Activated CD8-positive, alpha-beta memory T cell treated with anti-CD3 and anti-CD28 coated beads for 1 hour (primary cell): ENCODE measurements at places on chromosomes 7 and 10.

DNA sequence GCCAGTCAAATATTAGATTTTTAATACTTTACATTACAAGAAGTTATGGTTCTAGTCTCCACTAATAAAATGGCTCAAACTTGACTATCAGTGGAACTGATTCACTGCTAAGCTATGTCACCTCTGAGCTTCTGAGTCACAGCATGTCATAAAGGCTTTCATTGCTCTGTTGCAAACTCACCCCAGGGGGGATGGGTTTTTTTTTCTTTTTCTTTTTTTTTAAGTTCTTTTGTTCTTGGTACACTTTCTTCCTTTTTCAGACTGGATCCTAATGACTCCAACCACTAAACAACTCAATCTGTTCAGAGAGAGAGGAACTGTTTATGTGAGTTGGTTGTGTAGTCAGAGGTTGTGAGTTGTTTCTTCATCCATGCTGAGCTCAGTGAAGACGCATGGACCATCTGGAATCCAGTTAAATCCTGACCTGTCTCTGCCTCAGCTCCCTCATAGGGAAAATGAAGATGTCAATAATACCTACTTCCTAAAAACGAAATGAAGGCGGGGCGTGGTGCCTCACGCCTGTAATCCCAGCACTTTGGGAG is 11.0 kb downstream of the MYOF start:
- DNase-seq = no peak

DNA sequence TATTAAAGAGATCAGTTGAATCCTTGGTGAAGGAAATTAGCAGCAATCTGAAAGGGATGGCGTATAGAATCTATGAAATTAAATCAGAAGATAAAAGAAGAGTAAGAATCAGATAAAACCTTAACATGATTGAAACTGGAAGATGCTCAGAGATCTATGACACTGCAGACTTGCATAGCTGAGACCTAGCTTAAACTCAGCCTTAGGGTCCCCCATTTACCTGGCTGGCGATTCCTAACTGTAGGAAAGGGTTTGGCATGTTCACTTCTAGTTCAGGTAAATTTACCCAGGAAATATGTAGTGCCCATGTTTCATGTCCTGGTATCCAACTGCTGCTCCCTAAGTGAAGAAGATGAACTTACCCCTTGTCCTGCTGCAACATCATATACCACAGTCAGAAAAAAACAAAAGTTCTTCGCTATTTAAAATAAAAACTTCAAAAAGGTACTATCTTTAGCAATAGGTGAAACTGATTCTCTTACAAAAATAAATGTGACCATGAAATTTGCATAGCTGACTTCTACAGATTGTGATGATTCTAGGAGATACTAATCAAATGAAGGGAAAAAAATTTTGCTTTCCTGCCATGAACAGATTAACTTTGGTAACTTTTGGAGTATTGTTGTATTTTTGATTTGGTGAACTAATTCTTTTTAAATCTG is 47.8 kb upstream of the TMEM243 start:
- DNase-seq = no peak

- DNase-seq = no peak
These were observed 113.0 kb downstream of the LRMDA start for GRCh38 chr10:75544386-75544785.

GRCh38 chr10:115093286-115093775 is at the start of gene ATRNL1:
ATRNL1 (plus strand) TSS chr10:115093365; CDS start chr10:115093751, 386 bp downstream.
- no peak for DNase-seq

DNA sequence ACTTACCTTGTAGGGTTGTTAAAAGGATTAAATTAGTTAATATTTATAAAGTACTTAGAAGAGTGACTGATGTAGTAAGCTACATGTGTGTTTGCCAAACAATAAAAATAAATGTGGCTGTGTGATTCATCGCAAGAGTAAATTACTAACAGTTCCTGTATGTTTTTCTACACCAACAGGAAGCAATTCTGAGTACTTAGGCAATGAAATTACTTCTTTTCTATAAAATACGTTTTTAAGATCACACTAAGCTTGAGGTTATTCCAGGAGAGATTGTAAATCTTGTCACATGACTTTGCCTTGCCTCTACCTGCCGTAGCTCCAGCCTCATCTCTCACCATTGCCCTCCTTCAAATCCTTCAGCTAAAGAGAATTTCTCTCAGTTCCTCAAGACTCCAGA is 18.1 kb upstream of the GSTK1 start:
- DNase-seq = no peak

GRCh38 chr7:47743965-47744591 is 162.2 kb upstream of the TNS3 start:
- no peak for DNase-seq

DNA sequence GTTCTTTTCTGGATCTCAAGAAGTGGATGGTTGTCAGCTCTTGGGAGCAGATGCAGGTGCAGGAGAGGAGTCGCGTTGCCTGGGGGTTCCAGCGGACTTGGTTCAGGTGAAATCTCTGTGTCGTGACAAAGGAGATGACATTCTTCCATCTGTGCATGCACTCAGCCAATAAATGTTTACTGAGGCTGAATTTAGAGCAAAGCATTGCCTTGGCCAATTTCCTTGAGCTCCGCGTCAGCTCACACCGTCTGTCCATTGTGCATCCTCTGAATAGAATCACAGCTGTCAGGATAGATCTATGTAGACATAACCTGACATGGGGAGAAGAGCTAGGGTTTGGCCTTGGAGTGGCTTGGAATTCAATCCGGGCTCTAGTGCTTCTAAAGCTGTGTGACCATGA is 343.7 kb downstream of the GLRX3 start:
- no peak for DNase-seq

DNA sequence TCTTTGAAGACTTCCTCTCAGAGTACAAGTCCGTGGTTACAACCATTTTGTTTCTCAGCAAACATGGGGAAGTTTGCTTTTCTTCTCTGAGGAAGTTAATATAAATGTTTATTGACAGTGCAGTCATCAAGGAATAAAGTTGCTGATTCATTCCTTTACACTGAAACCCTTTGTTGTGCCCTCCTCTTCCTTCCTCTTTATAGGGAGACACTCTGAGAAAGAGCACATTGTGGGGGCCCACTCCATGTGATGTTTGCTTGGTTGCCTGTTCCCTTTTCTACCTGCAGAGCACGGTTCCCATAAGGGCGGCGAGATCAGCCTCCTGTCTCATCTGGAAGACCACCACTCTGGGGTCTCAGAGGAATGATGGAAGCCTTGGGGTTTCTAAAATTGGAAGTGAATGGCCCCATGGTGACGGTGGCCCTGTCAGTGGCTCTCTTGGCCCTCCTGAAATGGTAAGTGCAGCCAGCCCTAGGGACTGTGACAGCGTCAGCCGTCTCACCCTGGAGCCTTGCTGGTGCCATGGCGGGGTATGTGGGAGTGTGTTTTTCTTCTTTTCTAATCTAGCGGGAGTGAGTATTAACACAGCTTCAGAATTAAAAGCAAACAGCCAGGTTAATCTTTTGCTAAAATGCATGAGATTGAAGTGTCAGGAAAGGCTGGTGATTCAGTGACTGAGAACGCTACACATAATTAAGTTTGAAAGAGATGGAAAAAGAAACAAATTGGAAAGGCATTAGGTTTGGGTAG is at the start of gene TBXAS1:
Gene TBXAS1 (plus strand): TSS at position 240 of the 750 bp plus-strand sequence. CDS start 127 bp downstream, at position 367.
- DNase-seq = no peak

- no peak for DNase-seq
These were observed 31.6 kb downstream of the HOXA1 start for GRCh38 chr7:27064159-27064558.

- DNase-seq = no peak
These were observed 1.4 kb downstream of the MAGI2 start for GRCh38 chr7:79452032-79452494.

- DNase-seq = no peak
These were observed 51.6 kb downstream of the TFPI2 start for GRCh38 chr7:93838966-93839365.

- no peak for DNase-seq
These were observed 152.8 kb upstream of the TCF7L2 start for GRCh38 chr10:112797197-112797596.

- no peak for DNase-seq
These were observed 154.7 kb downstream of the ARID5B start for GRCh38 chr10:62056219-62056618.

- DNase-seq = no peak
These were observed 7.4 kb downstream of the PRPS1L1 start for GRCh38 chr7:18020138-18020715.

GRCh38 chr10:71202314-71202713 is 10.1 kb upstream of the UNC5B start:
- no peak for DNase-seq
